NK-92 treated with Interleukin-12 subunit alpha and Interleukin-12 subunit beta, amount 100 ng/mL, for 24 hours (cell line): ENCODE measurements at places on chromosomes 2 and 18.
A peak's percentile ranks its signal among the peaks of the same experiment; 100 is the strongest.

GRCh38 chr2:160062292-160063005 lies at the start of gene PLA2R1:
Gene PLA2R1, minus strand, starts transcription at chr2:160062615. Its CDS starts 212 bp downstream, at chr2:160062403.
- no peak for DNase-seq

DNA sequence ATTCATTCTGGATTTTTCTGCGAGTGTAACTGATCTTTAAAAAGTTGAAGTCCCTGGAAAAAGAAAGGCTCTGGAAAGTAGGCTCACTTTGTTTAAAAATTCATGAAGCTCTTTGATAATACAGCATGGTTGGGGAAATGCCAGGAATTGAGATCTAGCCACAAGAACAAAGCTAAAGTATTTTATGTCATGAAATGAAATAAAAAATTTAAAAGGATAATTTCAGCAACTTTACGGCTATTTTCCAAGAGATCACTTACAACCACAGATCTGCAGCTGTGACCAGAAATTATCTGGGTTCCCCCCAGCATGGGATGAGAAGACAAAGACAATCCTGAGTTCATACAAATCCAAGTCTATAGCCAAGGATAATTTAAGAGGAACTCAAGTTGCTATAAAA lies 25.3 kb upstream of the RFX8 start:
- no peak for DNase-seq

DNA sequence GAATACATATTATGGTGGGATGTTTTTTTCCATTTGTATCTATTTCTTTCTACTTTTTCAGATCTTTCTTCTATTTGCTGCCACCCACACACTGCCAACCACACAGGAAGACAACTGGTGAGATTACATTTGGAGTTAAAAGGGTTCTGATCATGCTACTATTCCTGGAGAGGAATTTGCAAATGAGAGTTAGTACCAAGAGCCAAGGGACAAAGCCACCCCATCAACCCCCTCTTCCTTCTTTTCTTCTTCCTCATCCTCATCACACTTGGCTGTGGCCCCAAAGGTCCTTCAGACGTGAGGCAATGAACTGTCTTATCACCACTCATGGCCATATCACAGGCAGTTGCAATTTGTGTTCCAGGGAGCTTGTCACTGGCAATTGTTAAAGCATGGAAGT lies 215.6 kb upstream of the SLC14A2 start:
- no peak for DNase-seq

DNA sequence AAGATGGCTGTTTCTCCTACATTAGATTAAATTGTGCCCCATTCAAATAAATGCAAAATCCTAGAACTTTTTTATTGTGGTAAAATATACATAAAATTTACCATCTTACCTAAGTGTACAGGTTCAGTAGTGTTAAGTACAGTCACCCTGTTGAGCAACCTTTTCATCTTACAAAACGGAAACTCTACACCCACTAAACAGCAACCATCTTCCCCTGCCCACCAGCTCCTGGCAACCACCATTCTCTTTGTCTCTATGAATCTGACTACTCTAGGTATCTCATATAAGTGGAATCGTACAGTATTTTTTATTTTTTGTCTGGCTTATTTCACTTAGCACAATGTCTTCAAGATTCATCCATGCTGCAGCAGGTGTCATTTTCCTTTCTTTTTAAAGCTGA lies 53.0 kb downstream of the ASXL2 start:
- peak; percentile 10 for DNase-seq

DNA sequence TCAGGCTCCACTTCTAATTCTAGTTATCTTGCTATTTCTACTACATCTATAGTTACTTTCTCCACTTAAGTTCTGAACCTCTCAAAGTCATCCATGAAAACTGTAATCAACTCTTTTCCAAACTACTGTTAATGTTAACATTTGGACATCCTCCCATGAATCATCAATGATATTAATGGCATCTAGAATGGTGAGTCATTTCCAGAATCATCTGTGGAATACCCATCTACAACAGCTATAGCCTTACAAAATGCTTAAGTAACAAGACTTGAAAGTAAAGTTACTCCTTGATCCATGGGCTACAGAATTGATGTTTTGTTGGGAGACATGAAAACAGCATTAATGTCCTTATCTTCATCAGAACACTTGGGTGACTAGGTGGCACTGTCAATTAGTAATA lies 35.4 kb downstream of the BARD1 start:
- DNase-seq: no peak
